ENCODE measurements at places on chromosomes 11 and 22.

GRCh38 chr11:102981324-102981910 is 25.9 kb upstream of the MMP13 start:
- no peak for DNase-seq

DNA sequence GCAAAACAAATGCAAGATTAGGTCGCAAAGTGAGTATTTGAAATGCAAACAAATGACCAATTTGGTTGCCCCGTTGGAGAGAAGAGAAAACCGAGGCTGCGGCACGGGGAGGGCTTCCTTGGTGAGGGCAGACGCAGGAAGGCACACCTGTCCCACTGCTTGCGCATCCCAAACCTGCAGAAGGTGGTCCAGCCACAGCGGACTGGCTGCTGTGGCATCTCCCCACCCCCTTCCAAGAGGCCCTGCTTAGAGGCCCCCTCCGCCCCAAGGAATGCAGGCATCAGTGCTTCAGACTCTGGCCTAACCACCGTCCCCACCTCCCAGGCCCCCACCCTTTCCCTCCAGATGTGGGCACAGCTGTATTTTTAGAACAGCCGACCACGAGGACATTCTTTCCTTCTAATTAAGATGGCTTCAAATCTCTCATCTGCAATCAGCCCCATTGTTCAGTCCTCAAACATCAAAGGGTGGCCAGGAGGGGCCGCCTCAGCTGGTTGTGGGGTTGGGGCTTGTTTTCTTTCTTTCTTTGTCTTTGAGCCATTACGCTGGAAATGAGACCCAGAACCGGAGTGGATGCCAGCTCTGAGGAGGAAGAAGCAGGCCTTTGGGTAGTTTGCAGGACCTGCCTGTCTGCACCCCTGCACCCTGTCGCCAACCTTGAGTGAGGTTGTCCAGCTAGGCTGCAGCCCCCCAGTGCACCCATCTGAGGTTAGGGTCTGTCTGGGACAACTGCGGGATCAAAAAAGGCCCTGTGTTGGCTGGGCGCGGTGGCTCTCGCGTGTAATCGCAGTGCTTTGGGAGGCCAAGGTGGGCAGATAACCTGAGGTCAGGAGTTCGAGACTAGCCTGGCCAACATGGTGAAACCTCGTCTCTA is 9.4 kb upstream of the DERL3 start:
- DNase-seq = peak; percentile 60

DNA sequence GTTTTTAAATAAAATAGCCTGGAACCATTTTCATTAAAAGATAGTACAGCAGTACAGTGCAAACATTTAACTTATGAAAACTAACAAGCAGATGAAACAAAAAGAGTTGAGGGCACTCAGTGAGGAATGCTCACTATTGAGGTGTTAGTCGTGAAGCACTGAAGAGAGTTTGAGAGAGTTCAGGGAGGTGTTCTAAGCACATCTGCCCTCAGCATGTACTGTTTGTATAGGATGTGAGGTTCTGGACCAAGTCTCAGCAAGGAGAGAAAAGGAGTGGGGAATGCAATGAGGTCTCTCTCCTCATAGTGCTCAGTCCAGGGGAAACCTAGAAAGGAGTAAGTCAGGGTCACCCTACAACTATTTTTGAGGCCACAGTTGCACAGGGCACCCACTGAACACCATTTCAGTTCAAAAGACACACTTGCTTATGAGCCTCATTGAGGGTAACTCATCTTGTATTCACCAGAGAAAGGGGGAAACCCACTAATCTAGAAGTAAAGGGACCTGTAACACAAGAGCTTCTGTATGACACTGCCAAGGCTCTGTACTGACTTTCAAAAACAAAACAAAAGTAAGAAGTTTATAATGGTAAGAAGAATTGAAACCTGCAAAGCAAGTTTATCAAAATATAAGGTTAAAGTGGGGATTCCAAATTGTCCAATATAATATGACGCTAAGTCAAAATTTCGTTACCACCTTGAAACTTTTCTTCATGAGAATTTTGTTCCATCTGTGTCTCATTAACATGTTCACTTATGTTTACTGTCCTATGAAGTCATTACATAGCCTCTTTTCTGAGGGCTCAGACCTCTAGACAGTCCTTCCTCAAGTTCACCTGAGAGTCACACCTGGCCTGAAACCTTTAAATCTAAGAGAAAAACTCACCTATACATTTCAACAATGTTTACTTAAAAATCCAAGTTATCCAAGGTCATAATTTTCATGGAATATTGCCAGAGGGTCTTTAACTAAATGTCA is 275.3 kb downstream of the ETS1 start:
- no peak for DNase-seq

GRCh38 chr11:124080327-124081001 is 34.8 kb upstream of the VWA5A start:
- no peak for DNase-seq

- DNase-seq = no peak
Observed at GRCh38 chr11:75275581-75275980, 35.0 kb downstream of the TPBGL start.

GRCh38 chr22:50529897-50530579 is at the start of gene TYMP:
Gene TYMP, minus strand, starts transcription at chr22:50530012. Its CDS starts 303 bp downstream, at chr22:50529709.
- peak; percentile 91 for DNase-seq

- no peak for DNase-seq
Observed at GRCh38 chr11:71498091-71498490, 29.0 kb upstream of the KRTAP5-7 start.

GRCh38 chr11:116537709-116538108 is 235.1 kb downstream of the BUD13 start:
- no peak for DNase-seq

GRCh38 chr22:23192558-23192957 is 12.2 kb downstream of the BCR start:
- DNase-seq = no peak

- no peak for DNase-seq
Observed at GRCh38 chr11:113341388-113342165, 27.2 kb downstream of the TTC12 start.

GRCh38 chr22:48224332-48224731 is 1461.9 kb downstream of the TBC1D22A start:
- DNase-seq = no peak

DNA sequence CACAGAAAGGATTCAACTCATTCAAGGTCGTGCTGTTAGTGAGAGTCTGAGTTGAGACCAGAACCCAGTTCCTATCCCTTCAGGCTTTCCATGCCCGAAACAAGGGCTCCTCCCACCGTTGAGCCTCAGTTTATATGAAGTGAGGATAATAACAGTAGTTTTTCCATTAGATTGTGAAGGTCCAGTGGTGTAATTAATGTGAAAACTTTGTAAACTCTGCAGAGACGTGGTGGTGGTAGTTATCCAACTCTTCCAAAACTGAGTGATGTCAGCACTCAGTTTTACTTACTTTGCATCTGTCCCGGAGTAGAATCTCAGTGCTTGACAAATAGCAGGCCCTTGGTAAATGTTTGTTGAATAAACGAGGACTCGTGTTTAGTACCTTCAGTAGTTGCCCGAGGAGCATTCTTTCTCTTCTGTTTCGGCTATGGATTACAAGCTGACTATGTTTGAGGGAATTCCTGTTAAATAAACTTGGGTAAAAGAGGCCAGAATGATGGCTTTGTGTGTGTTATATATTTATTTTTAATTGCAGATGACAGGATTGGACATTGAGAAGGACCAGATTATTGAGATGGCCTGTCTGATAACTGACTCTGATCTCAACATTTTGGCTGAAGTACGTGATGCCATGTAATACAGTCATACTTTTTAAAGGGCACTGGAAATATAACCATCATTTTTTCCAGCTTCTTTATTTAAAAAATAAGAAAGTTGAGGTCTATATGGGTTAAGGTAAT is 1.0 kb downstream of the REXO2 start:
- DNase-seq = no peak

- no peak for DNase-seq
Observed at GRCh38 chr22:27840436-27840835, 38.9 kb upstream of the MN1 start.

DNA sequence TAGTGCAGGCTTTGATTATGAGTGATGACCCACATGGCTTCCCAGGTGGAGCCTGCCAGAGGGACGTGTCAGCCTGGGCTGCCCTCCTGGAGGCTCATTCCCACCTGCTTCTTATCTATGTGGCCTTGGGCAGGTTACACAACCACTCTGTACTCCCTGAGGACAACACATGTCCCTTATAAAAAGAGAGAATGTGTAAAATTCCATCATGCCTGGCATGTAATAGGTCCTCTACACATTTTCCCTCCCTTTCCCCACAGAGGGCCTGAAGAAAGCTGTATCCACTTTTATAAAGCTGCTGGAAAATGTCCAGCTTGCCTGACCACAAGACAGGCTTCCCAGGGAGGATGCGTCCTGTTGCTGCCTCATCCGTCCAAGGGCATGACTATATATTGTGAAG is 55.0 kb upstream of the VSTM5 start:
- no peak for DNase-seq

GRCh38 chr11:10934293-10934860 is 76.5 kb upstream of the ZBED5 start:
- no peak for DNase-seq

DNA sequence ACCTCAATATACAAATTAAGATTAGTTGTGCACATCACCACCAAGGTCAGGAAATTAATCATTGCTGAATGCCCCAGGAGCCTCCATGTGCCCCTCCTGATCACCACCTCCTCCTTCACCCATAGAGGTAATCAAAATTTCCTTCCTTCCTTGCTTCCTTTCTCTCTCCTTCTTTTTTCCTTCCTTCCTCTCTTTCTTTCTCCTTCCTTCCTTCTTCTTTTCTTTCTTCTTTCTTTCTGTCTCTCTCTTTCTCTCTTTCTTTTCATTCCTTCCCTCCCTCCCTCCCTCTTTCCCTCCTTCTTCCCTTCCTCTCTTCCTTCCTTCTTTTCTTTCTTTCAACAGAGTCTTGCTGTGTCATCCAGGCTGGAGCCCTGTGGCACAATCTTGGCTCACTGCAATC is 67.9 kb upstream of the FTH1 start:
- no peak for DNase-seq

DNA sequence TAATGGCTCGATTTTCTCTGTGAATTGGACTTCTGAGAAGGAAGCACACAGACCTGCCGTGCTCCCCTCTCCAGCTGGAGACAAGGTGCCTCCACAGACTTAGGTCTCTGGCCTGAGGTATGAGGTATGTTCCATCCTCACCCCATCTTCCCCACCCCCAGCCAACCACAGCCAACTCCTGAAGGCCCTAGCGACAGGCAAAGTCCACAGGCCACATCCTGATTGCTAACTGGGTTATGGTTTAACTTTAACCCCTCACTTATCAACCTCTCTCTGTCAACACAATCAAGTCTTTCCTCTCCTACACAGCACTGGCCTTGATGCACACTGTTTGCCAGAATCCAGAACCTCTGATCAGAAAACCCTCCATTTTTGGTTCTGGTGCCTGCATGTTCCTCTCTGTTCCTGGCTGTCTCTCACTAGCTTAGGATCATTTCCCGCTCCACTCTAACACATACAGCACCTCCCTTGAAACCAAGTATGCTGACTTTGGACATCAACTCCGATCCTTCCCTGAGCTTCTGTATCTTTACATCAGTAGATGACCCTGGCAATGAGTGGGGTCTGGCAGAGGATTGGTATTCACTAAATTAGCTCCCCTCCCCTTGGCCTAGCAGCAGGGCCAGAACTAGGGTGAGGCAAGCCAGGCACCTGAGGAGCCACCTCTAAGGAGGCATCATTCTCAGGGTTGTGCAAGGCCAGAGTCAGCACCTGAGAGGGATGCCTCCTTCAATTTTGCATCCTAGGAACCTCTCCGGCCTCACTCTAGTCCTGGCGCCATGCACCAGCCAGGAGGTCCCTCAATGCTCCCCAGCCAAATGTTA is 22.0 kb downstream of the JAML start:
- DNase-seq = peak; percentile 69

DNA sequence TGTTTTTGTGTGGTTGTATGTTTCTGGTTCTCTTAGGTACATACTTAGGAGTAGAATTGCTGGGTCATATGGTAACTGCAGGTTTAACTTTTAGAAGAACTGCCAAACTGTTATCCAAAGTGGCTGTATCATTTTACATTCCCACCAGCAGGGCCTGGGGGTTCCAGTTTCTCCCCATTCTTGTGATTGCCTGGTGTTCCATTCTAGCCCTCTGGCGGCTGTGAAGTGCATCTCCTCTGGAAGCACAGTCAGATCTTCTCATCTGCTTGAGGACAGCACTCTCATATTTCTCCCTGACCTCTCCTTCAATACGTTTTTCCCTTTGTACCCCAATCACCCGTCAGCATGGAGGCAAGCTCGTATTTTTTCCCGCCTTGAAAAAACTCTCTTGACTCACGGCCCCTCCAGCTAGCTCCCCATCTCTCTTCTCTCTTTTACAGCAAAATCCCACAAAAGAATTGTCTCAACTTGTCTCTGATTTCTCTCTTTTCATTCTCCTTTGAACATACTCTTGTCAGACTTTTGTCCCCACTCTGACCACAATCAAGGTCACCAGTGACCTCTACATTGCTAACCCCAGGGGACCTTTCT is 56.8 kb upstream of the THY1 start:
- DNase-seq = no peak

GRCh38 chr11:93524858-93525257 is 18.3 kb downstream of the SMCO4 start:
- no peak for DNase-seq

DNA sequence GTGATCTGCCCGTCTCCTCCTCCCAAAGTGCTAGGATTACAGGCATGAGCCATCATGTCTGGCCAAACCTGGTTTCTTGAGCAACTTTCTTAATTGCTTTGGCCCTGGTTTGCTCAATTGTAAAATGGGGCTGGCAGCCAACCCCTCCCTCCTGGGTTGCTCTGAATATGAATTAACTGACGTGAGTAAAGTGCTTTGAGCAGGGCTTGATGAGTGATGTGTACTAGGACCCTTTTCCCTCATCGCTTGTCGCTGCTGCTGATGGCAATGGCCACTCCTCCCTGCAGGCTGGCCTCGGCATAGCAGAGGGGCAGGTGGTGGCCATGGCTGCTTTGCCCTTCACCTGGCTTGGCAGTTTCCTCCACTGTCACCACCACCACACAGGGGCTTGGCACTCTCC is 41.5 kb downstream of the RNF141 start:
- DNase-seq = peak; percentile 51

- no peak for DNase-seq
Observed at GRCh38 chr22:22228921-22229320, 15.7 kb upstream of the VPREB1 start.

GRCh38 chr22:39232246-39232645 is 12.5 kb downstream of the PDGFB start:
- DNase-seq = no peak

DNA sequence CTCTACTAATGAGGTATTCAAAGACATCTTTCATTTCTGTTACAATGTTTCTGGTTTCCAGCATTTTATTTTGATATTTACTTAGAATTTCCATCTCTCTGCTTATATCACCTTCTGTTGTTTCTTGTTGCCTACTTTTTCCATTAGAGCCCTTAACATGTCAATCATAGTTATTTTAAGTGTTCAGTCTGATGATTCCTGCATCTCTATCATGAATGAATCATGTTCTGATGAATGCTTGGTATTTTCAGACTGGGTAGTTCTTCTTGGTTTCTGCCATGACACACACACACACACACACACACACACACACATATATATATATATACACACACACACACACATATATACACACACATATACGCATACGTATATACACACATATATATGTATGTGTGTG is 486.4 kb upstream of the ISX start:
- no peak for DNase-seq

GRCh38 chr22:45917146-45917545 is 59.8 kb downstream of the WNT7B start:
- DNase-seq = no peak
